Cardiac ventricle fibroblast (primary cell): ENCODE measurements at places on chromosomes 7 and 10. TPM values are rescaled to one million over a fixed set of nuclear protein-coding genes. Genes with fewer than 3 reads are reported as not detected.

CCL24 gene
- total RNA-seq: not detected in 2 replicates

STEAP1B gene
- 1.1 and 1.8 TPM in 2 replicates for total RNA-seq

MAGI2 gene
- total RNA-seq: 2.3 and 9.4 TPM in 2 replicates

GOLGA7B gene
- not detected in 2 replicates for total RNA-seq

OR13A1 gene
- total RNA-seq: not detected in 2 replicates
